Fibroblast of skin of left quadriceps (primary cell): ENCODE measurements at places on chromosomes 3 and 15.
A peak's percentile ranks its signal among the peaks of the same experiment; 100 is the strongest.

DNA sequence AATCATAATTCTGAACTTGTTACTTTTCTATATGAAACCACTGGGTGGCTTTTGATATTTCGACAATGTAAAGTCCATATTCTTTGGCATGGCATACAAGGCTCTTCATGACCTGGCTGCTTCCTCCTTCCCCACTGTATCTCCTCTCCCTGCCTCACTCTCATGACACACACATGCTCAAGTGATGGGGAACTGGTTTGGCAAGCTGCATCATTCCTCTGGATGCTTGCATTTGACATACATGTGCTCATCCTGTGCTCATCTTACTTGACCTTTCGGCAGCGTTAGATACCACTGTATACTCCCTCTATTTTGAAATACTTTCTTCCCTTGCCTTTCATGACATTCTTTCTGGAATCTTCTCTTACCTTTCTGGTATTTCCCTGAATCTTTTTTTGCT is 51.8 kb upstream of the ZDHHC23 start:
- no peak for DNase-seq

DNA sequence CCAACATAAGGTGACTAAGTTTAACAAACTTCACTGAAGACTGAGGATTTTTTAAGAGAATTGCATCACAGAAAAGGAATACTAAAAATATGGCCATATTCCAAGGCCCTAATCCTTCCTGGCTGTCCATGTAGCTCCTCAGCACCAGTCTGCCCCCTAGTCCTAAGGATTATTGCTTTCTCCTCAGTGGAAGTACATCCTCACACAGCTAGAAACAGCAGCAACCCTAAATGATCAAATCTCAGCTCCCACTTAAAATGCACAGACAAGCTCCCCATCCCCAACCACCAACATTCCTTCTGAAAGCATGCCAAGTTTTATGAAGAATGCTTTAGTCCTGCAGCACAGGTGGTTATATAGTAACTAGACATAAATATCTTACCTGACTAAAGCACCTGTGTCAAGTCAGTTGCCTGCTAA is 14.7 kb downstream of the ST3GAL6 start:
- peak; percentile 74 for DNase-seq

DNA sequence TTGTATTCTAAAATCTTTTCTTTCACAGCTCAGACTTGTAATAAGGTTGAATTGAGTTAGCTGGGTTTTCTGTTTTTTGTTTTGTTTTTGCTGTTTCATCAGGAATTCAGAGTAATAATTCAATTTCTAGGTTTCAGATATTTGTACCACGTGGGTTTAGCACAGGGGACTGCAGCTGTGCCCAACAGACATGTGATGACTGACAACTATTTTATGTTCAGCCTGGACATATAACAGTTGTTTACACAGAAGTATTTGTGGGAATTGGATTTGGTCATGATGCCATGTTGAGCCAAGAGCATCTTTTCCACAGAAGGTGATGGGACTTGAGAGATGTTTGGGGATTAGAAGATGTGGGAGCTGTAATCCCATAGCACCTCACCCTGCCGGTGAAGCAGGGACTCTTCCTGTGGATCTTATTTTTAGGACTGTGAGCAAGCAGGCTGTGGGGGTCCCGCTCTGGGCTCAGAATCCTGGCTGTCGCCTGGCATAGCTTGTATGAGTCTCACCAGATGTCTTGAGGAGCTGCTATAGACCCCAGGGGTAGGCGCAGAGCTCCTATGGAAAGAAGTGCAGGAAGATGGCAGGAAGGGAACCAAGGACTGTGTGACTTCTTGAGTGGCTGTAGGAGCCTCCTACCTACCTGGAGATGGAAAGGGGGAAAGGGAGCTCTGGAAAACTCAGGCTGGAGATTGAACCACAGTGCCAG is 23.7 kb downstream of the PXYLP1 start:
- DNase-seq, result no peak

- DNase-seq, result no peak
Observed at GRCh38 chr3:123843668-123844067, 40.5 kb downstream of the MYLK start.

DNA sequence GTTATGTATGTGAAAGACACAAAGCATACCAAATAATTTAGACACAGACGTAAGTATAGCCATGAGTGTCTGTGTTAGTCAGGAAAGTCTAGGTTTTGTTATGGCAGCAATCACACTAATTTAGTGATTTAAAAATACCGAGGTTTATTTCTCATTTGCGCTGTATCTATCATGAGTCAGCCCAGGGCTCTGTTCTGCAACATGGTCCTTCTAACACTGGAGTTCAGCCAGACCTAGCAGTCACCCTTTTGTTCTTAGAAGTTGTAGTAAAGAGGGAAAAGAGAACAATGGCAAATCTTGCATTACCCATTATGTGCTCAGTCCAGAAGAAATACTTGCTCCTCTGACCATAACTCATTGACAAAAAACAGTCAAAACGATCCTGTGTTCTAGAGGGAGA is 311.5 kb downstream of the NLGN1 start:
- no peak for DNase-seq
